ENCODE measurements at places on chromosomes 5 and 9.
A peak's percentile ranks its signal among the peaks of the same experiment; 100 is the strongest.

- DNase-seq: peak; percentile 87
These were observed 29.5 kb upstream of the LHFPL2 start for GRCh38 chr5:78677777-78678668.

GRCh38 chr9:77649109-77649812 is 1.1 kb upstream of the GNA14 start:
- DNase-seq: peak; percentile 46

DNA sequence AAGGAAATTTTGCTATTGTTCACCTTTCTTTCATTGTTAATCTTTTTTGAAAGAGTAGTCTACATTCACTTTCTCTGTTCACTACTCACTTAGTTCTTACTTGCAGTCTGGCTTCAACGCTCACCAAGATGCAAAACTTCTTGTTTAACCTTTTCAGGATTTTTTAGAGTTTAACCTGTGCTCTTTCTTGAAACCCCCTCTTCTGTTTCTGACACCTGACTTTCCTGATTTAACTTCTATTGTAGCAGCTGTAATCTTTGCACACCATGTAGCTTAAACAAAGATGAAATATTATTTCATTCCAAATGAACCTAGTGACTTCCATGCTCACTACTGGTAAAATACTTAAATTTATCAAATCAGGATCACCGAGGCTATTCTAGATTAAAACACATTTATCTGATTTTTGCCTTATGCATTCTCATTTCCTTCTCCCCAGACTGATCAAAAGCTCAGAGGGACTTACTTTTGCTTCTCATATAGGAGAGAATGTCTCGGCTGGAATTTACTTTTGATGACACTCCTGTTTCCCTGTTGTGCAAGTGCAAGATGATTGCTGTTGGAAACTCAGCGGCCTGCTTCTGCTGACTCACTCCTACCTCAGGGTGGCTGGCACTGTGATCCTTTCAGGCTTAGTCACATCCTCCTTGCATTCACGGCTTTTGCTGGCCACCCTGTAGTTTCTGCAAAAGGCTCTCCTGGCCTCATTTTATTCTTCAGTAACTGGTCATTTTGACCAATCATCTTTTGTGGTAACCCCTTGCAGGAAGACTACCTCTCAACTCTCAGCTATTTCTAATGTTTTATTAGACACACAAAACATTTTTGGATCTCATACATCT is 109.3 kb upstream of the IFNE start:
- DNase-seq: peak; percentile 86

DNA sequence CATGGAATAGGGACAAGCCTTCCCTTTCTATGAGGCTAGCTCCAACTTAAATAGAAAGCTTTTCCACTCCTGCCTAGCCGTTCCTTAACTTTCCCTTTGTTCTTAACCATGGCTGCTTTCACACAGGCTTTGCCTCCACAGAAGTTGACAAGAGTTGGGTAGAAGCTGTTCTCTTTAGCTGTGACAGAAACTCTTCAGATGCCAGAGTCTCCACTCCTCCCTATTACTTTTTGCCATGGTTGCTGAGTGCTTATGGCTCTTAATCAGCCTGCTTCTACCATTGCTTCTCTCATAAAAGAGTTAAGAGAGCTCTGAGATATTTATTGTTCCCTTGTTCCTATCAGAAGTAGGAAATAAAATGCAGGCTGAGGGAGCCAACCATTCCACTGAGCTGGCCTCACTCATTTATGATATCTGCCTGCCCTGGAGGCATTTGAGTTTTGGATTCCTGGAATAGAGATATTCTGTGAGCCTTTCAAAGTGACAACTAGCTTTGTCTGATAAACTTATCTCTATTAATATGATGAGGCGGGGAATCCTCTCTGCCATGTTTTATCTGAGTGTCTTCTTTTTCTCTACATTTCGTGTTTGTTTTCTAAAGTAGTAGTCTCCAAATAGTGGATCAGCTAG is 162.6 kb downstream of the DMAC1 start:
- no peak for DNase-seq

- DNase-seq: no peak
These were observed 82.8 kb downstream of the CAAP1 start for GRCh38 chr9:26809795-26810194.

- DNase-seq: no peak
These were observed 549.7 kb downstream of the CSNK1G3 start for GRCh38 chr5:124061663-124062062.

- DNase-seq: no peak
These were observed 65.6 kb downstream of the POU5F2 start for GRCh38 chr5:93675460-93676450.

GRCh38 chr5:95884017-95884325 is 61.4 kb upstream of the GLRX start:
- DNase-seq: no peak

- no peak for DNase-seq
These were observed 213.6 kb downstream of the AGTPBP1 start for GRCh38 chr9:85528142-85528541.

DNA sequence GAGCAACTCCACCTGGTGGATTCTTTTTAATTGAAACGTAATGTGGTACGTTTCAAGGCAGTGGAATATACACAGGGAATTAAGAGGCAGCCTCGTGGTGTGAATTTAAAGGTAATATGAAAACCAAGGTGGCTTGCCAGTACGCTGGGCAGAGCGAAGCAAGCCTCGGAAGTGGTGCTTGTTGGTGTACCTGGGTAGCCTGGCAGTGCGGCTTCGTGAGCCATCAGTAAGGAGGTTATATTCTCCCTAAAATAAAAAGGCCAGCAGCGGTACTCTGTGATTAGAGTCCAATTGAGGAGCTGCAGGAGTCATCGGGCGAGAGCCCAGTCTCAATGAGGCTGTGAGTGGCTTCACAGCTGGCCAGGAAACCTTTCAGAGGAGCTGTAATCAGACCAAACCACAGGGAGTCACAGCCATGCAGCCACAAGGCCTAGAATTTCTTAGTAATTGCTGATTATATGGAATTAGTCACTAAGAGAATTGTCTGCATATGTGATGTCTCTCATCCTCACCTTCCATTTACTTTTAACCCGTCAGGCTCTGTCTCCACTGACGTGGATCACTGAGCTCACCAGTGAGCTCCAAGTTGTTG is 57.7 kb downstream of the DCP2 start:
- DNase-seq: no peak

GRCh38 chr9:136011703-136012496 is 50.7 kb upstream of the UBAC1 start:
- no peak for DNase-seq

GRCh38 chr9:129962889-129963703 is 79.9 kb downstream of the FNBP1 start:
- DNase-seq: peak; percentile 83

GRCh38 chr9:101387871-101388506 is 3.2 kb upstream of the BAAT start:
- DNase-seq: peak; percentile 44

DNA sequence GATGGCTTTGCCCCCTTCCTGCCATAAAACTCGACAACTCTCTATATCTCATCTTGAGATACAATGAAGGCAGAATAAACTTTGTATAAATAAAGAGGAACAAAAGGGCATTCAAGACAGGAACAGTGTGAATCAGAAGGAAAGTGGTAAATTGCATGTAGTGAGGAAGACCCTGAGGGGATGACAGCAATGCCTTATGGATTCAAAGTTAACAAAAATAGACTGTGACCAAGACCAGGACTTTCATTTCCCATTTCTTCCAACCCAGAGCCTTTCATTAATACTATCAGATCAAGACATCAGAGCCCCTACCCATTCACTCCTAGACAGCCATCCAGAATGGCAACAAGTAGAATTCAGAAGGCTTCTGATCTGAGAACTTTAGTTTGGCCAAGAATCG is 46.4 kb upstream of the ZNF462 start:
- peak; percentile 1 for DNase-seq

DNA sequence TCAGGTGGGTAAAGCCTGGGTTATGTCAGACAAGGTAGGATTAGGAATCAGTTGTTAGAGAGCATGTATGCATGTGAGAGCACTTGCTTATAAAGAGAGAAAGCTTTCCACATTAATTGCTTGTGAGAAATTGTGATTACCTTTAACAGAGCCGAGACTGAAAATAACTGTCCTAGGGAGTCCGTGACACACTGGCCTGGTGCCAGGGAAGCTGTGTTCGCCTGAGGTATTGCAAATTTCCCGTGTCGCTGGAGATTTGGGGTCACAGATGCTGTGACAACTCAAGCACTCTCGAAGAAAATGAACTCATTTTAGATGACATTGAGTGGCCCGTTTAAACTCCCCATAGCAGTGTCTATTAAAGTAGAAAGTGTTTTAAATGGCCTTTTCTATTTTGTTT is 9.6 kb downstream of the SLC1A1 start:
- no peak for DNase-seq

DNA sequence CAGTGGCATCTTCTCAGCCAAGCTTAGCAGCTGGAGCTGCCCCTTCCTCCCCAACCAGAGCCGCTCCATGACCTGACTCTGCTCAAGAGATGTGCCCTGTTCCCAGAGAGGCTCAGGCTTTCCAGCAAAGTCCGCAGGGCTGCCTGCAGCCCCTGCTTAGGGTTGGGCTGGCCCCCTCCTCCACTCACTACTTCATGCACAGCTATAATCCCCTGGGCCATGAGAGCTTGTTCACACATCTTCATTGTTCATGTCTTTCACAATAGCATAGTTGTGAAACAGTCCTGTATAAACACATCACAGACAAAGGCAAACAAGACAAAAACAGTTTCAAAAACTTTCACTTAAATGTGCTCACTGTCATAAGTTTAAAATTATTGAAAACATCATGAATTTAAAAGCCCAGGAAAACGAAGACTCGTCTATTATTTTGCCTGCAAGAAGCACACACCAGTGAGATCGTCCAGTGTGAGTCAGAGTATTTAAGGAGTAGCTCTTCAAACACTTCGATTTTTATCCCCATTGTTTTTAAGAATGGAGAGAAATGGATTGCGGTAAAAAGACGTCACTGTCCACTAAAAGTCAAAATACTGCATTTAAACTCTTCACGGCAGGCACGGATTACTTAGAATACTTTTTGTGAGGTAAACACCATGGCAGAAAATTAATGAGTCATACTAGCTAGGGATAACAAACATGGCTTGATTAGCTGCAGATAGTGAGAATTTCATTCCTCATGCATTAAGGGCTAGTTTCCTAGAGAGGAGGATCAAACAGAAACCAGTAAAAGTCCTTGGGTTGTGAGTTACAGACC is 40.7 kb upstream of the S1PR3 start:
- no peak for DNase-seq

GRCh38 chr5:179370490-179371120 is 25.3 kb upstream of the ADAMTS2 start:
- DNase-seq: no peak

- DNase-seq: peak; percentile 16
These were observed 572 bp downstream of the GNA14 start for GRCh38 chr9:77647267-77648233.

- no peak for DNase-seq
These were observed 27.7 kb downstream of the UBLCP1 start for GRCh38 chr5:159290741-159291140.

GRCh38 chr5:67156976-67157583 is 39.5 kb downstream of the CD180 start:
- peak; percentile 45 for DNase-seq

GRCh38 chr5:91144491-91145332 is 238.4 kb downstream of the ARRDC3 start:
- no peak for DNase-seq

DNA sequence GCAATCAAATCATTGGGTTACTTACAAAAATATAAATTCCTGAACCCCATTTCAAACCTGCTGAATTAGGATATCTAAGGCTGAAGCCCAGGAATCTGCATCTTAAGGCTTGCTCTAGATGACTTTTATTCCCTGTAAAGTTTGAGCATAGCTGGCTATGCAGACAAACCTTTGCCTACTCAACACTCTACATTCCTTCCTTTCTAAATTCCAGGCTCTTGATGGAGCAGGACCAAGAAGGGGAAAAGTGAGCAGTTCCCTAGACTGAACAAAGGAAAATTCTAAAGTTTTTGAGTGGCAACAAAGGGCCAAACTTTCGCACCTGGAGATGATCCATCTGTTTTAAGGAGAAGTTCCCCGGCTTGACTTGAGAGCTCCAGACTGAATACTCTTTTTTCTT is 9.8 kb upstream of the ADRA1B start:
- DNase-seq: no peak

GRCh38 chr9:70600506-70600905 is 186.0 kb upstream of the KLF9 start:
- DNase-seq: no peak

- peak; percentile 23 for DNase-seq
These were observed 944 bp downstream of the ATOX1 start for GRCh38 chr5:151757233-151758140.

DNA sequence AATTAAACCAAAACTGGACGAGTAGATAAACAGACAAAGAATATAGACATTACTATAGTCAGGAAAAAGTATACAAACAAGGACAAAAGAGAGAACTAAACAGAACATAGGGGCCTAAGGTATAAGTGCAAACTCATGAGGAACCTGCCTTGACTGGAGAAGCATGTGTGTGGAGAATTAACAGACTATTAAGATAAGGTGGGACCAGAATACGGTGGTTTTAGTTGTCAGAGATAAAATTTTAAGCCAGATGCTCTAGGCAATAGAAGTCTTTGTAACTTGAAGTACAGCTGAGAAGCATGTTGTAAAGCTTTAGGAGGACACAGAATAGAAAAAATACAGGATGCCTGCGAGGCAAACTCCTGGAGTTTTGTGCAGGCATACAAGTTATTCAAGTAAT is 707.1 kb downstream of the PTPRD start:
- no peak for DNase-seq

Data from suppressor macrophage (primary cell).